ENCODE measurements at places on chromosomes 13 and 19. TPM values are rescaled to one million over a fixed set of nuclear protein-coding genes. Genes with fewer than 3 reads are reported as not detected.

The DLL3 gene
- total RNA-seq = not detected

The PSG3 gene
- total RNA-seq = not detected

The PSG4 gene
- not detected for total RNA-seq

The FAM216B gene
- 4.4 TPM for total RNA-seq

The IGLON5 gene
- not detected for total RNA-seq

The SCGB2B2 gene
- total RNA-seq = 0.89 TPM

The GYS1 gene
- 103 TPM for total RNA-seq

The SPHK2 gene
- total RNA-seq = 7.2 TPM

The CUL4A gene
- 160 TPM for total RNA-seq

The CAMSAP3 gene
- total RNA-seq = 2.6 TPM

All from left ventricle myocardium superior (tissue), 1 donor.